ENCODE measurements at places on chromosomes 12 and 14. TPM values are rescaled to one million over a fixed set of nuclear protein-coding genes. Genes with fewer than 3 reads are reported as not detected.

Gene SDR9C7
- not detected for total RNA-seq

Gene TNS2
- total RNA-seq = 4.7 TPM

Gene VRK1
- 64.8 TPM for total RNA-seq

Gene IGFBP6
- total RNA-seq = 13.7 TPM

Gene OVCH1
- 0.07 TPM for total RNA-seq

Gene KRT77
- not detected for total RNA-seq

Gene CMKLR1
- 1.7 TPM for total RNA-seq

Gene ADGRD1
- 1.3 TPM for total RNA-seq

Gene IQSEC3
- 3.6 TPM for total RNA-seq

Gene HCAR1
- total RNA-seq = not detected

Gene CD163L1
- total RNA-seq = 0.22 TPM

Gene RNASE9
- not detected for total RNA-seq

Gene EML1
- total RNA-seq = 32.9 TPM

Gene PAX9
- not detected for total RNA-seq

Gene BHLHE41
- total RNA-seq = 3.4 TPM

Gene KRT74
- not detected for total RNA-seq

Gene SYT1
- total RNA-seq = 34.6 TPM

Gene TSHR
- not detected for total RNA-seq

Gene IFI27L2
- 19.8 TPM for total RNA-seq

Gene LMO3
- total RNA-seq = 16.7 TPM

Gene NEUROD4
- not detected for total RNA-seq

Gene BORCS5
- 17.4 TPM for total RNA-seq

Gene DNAH10
- total RNA-seq = 0.24 TPM

Gene LRCOL1
- total RNA-seq = not detected

Gene SAMD4A
- total RNA-seq = 12.3 TPM

Gene SLC6A12
- 1.1 TPM for total RNA-seq

Gene ANO2
- 5.5 TPM for total RNA-seq

Gene FGF6
- not detected for total RNA-seq

Gene PIK3C2G
- not detected for total RNA-seq

Gene CLEC4D
- total RNA-seq = not detected

Gene PGF
- total RNA-seq = 4.1 TPM

Gene TGFB3
- total RNA-seq = 2.1 TPM
